ENCODE measurements at places on chromosomes 7 and 10. TPM values are rescaled to one million over a fixed set of nuclear protein-coding genes. Genes with fewer than 3 reads are reported as not detected.

GRCh38 chr7:69668339-69668870 is 70.1 kb downstream of the AUTS2 start:
- no peak for DNase-seq

- no peak for DNase-seq
These were observed 33.9 kb downstream of the MTPN start for GRCh38 chr7:135943134-135943879.

C10orf67 gene
- 0.05 TPM for total RNA-seq

DNA sequence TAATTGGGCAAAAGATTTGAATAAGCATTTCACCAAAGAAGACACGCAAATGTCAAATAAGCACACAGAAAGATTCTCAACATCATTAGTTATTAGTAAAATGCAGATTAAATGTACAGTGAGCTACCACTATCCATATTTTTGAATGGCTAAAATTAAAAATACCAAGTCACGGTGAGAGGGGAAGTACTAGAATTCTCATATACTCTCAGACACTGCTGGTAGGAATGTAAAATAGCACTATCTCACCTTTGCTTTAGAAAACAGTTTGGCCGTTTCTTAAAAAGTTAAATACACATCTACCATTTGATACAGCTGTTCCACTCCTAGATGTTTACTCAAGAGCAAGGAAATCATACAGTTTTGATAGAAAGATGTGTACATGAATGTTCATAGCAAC is 115.8 kb upstream of the CELF2 start:
- no peak for DNase-seq

- DNase-seq, result peak; percentile 85
These were observed 138.8 kb downstream of the CFAP58 start for GRCh38 chr10:104492329-104492940.

MACROH2A2 gene
- 2.1 TPM for total RNA-seq

DNA sequence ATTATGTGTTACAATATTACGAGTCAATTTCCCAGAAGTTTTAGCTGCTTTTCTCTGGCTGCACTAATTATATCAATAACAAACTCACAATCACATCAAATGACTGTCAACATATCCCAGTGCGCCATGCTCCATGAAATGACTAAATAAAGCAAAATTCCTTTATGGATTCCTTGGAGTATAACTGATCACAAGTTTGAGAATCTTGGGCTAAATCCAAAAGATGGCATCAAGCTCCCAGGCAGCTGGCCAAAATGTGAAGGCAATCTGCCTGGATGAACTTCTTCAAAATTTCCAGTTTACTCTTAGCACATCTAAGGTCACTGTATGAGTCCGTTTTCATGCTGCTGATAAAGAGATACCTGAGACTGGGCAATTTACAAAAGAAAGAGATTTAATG is 210.8 kb downstream of the CCSER2 start:
- peak; percentile 59 for DNase-seq

DNA sequence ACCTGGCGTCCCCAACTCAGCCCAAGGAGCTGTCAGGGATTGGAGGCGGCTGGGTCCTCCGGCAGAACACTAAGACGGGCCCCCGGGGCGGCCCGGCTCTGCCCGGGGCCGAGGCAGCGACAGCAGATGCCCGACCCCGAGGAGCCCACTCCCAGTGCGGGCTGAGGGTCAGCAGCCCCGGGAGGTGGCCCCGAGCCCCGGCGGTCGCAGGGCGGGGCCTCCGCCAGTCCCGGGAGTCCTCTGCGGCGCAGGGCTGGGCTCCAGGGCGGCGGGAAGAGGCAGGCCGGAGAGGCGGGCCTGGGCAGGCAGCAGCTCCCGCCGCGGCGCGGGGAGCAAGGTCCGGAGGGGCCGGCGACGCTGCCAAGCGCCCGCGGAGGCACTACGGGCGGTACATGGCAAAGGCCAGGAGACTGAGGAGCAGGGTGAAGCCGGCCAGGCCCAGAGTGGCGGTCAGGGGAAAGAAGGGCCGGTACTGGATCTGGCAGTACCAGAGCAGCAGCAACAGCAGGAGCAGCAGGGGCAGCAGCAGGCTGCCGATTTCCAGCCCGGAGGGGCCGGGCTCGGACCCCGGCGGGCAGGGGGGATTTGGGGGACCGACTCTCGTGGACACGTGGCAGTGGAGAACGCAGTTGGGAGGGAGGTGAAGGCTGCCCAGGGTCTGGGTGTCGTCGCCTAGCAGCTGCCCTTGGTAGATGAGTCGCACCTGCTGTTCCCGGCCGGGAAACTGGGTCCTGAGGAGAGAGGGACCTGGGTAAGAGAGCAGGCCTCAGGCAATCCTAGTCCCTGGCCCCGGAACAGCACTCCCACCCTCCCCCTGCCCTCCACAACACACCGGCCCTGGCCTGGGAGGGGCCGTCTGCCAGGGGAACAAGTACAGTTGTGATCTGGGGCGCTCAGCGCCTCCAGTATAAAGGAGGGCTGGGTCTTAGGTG is 827 bp upstream of the FASTK start:
- peak; percentile 48 for DNase-seq

DNA sequence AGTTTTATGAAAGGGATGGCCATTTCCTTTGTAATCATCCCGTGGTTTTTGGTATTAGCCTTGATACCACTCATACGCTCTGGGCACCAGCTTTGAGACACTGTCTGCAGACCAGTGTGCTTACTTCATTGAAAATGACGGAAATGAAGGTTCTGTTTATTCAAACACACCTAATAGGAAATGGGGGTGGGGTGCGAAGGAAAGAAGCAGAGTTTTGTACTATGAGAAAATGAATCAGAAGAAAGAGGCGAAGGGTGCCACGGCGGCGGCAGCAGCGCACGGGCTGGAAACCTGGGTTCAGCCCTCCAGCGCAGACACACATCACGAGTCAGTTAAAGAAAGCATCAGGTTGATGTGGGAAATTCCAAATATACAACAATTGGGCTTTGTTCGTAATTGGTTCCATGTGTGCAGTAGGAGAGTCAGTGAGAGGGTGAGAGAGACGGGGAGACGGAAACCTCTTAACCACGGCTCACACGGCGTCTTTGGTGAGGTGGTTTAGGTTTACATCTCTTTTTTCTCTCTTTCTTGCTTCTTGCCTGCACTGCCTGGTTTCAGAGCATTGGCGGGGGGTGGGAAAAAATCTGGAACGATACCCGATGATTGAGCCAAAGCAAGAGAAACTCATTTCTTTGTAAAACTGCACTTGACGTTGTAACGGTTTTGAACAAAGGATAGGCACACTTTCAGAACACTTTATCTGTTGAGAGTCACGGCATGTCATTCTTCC is 321.2 kb downstream of the FRMD4A start:
- DNase-seq, result peak; percentile 79

DNA sequence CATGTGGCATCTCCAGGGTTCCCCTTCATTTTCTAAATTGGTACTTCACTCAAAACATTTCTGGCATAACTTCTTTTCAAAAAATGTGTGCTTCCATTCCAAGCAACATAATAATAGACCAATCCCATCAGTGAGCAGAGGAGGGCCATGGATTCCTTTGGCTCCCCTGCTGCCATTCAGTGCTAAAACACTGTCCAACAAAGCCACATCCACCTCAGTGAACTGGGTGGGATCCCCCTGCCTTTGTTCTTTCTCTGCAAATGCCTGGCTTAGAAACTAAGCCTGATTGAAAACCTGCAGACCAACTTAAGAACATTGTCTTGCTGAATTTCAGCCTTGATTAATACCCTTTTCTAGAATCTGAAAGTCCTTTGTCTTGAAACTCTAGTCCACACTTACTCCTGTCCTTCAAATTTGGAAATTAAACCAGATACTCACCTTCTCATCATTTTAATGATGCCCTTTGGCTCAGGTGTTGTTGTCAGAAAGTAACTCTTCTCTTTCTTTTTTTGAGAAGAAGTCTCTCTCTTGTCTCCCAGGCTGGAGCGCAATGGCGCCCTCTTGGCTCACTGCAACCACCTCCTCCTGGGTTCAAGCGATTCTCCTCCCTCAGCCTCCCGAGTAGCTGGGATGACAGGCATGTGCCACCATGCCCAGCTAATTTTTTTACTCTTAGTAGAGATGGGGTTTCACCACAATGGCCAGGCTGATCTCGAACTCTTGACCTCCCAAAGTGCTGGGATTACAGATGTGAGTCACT is 132.3 kb downstream of the PLXNA4 start:
- peak; percentile 38 for DNase-seq

MOGAT3 gene
- not detected for total RNA-seq

- DNase-seq, result peak; percentile 29
These were observed 19.4 kb downstream of the GTF2IRD1 start for GRCh38 chr7:74473116-74473515.

- no peak for DNase-seq
These were observed 1.2 kb upstream of the ZEB1 start for GRCh38 chr10:31317652-31318381.

DNA sequence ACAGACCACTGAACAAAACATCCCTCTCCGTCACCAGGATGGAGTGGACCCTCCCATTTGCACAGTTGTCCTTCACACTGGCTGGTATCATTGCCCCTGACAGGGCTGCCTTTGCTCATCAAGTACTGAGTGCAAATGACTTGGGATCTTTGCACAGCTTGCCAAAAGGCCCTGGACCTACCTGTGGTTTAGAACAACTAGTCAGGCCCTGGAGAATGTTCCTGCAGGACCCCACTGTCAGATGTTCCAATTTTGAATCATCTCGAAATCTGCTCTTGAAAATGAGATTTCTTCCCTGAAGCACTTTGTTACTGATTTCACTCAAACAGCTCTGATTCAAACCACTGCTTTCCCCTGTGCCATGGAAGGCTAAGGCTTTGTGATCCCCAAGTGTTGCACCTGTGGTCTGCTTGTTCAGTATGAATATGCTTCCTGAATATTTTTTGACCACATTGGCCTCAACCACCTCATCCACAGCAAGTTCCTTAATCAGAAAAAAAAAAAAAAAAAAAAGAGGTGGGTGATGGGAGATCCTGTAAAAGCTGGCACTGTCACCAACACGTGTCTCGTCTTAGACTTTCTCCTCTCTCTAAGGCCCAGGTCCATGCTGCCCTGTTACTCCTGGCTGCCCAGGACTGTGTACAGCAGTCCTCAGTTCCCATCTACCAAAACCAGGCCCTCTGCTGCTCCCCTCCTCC is 2.7 kb upstream of the AOAH start:
- peak; percentile 12 for DNase-seq

DNA sequence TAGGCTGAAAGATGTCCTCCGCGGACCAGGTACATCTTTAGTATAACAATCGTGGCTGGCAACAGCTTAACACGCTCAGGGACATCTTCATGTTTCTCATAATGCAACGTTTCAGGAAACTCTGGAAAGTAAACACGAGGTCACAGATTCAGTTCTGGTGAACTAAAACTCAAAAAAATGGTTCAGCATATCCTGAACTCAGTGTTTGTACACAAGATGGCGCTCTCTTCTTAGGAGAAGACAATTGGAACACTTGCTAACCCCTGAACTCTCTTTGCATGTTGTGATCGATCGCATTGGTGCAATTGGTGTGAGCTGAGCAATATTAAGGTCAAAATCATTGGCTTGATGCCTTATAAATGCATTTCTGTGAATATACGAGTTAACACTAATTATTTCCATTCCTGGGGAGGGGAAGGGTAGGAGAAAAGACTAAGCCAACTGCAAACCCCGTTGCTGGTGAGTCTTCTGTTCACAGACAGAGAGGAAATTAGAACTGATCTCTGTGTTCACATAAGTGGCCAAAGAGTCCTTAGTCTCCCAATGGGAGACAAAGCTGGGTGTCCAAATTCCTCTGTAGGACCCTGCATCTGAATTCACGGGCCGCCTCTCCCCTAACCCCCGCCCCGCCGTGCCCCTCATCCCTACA is 52.6 kb upstream of the FAM180A start:
- peak; percentile 72 for DNase-seq

GRCh38 chr7:150851492-150852370 is 586 bp upstream of the AOC1 start:
- no peak for DNase-seq

C10orf90 gene
- 2.2 TPM for total RNA-seq

- DNase-seq, result peak; percentile 24
These were observed 580 bp downstream of the EEPD1 start for GRCh38 chr7:36153571-36154097.

GRCh38 chr10:119762805-119763798 is 37.3 kb downstream of the INPP5F start:
- DNase-seq, result peak; percentile 20

FOXP2 gene
- not detected for total RNA-seq

PARP12 gene
- 137 TPM for total RNA-seq

OR9A2 gene
- total RNA-seq, result not detected

GLI3 gene
- 4.4 TPM for total RNA-seq

- DNase-seq, result peak; percentile 72
These were observed 121.7 kb downstream of the EVX1 start for GRCh38 chr7:27364344-27364758.

TEX47 gene
- total RNA-seq, result not detected

- no peak for DNase-seq
These were observed 90.8 kb downstream of the NRF1 start for GRCh38 chr7:129702316-129702715.

ECHS1 gene
- total RNA-seq, result 108 TPM

RBP4 gene
- total RNA-seq, result 0.37 TPM

DNA sequence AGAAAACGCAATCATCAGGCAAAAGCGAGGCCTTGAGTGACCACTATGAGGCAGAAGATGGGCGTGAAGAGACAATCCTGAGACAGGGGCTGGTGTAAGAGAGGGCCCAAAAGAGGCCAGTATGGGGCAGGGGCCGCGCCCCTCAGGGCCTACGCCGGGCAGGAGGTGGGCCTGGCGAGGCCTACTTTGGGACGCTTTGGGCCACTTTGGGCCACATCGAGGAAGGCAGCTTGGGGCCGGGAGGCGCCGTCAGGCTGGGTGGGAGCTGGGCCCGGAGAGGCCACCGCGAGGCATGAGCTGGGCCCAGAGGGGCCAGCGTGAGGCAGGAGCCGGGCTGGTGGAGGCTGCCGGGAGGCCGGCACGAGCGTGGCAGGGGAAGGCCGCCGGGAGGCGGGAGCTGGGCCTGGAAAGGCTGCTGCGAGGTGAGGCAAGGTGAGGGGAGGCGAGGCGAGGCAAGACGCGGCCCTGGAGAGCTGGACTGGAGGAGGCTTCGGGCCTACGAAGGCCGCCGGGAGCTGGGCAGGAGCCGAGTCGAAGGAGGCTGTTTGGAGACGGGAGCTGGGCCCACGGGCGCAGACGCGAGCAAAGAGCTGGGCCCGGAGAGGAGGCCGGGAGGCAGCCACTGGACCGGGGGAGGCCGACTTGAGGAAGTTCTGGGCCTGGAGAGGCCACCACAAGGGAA is 171.3 kb downstream of the TPST1 start:
- DNase-seq, result no peak

IFIT1 gene
- total RNA-seq, result 788 TPM
